ENCODE measurements at places on chromosomes 3 and 15.

- no peak for DNase-seq
Measured at GRCh38 chr3:179276001-179276400, 25.1 kb upstream of the KCNMB3 start.

GRCh38 chr15:90742087-90742486 is 24.9 kb downstream of the BLM start:
- no peak for DNase-seq

DNA sequence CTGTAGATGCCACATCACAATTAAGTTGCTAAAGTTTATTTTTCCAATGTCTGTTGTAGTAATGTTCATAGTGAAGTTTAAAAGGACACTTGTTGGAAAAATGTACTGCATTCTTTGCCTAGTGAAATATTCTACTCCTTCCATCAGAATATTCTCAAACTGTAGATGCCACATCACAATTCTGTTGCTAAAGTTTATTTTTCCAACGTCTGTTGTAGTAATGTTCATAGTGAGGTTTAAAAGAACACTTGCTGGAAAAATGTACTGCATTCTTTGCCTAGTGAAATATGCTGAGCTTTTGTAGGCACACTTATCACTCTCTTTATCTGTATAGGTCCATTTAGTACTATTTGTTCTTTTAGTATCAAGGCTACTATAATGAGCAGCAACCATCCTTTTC is 836.1 kb downstream of the NAALADL2 start:
- no peak for DNase-seq

DNA sequence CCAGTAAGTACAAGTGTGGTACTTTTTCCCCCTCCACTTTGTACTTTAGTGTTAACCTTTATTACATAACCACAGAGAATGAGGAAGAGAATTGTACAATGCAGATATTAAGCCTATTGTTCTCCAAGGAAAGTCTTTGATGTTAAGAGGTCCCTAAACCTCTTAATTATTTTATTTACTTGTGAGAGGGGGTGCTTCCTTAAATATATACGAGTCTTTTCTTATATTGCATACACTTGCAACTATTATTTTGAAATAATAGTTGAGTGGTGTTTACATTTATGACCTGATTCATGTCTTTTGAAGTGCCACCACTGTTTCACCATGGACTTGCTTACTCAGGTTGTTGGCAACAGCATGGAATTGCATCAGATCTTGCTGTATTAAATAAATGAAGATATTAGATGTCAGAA is 10.1 kb downstream of the USP3 start:
- no peak for DNase-seq

DNA sequence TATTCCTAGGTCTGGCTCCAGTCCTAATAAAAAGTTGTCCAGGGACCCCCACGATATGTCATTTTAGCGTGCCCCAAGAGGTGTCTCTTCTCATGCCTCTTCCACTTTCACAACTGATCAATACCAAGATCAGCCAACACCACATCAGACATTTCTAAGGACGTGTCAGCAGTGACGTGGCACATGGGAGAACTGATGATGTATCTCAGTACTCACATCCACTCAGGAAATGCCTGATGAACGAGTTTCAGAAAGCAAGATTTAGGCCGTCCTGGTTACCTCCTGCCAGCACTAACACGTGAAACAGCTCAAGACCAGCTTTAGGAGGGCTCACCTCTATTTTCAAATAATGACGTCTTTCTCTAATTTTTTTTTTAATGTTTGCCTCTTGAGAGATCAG is 19.6 kb downstream of the VGLL4 start:
- DNase-seq: peak; percentile 45

DNA sequence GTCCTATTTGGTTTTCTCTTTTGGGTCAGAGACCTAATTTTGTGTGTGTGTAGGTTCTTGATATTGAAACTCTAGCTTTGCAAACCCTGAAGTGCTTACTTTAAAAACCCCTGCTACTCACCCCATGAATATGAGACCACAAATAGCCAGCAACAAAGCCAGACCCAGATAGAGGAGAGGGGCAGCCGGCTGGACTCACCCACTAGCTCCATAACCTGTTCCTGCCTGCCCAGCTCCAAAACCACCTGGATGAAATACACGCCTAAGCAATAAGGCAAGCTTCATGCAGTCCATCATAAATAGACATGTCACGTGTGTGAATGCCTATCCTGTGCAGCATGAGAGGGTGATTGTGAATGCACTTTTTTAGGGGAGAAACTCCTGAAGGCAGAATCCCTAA is 3.7 kb upstream of the TXNRD3 start:
- DNase-seq: no peak

DNA sequence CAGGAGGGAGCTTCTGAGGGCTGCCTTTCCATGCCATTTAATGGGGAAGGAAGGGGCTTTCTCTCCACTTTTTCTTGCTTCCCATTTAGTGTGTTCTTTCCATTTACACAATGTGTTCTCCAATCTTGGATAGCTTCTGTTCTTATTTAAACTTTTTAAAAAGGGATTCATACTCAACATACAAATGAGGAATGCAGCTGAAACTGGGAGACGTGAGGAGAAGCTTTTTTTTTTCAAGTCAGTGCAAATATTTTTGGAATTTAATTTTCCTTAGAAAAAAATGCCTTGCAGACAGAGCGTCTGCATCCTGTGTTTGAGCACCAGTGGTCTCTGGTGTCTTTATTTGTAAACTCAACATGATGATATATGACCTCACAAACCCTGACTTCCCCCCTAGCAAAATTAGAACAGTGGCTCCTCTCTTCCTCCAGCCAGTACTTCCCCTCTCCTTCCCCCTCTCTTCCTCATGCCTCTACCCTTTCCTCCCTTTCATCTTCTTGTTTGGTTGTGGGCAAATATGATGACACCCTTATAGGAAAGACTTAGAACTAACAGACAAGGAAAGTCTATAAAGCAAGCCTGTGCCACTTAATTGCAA is 48.1 kb upstream of the PCSK6 start:
- DNase-seq: no peak

DNA sequence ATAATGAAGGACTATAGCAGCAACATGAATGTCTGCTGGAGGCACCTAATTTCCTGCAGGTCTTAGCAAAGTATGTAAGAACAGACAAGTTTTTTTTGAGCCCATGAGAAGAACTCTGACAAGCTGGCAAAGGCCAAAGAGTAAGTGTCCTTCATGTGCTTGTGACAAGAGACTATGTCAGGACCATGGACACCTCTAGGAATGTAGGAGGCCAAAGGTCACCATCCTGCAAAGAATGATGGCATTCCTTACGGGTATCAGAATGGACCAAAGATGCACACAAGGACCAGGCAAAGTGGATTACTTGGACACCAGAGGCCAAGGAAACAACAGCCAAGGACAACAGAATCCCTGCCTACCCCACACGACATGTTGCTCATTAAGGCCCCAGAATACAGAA is 858.5 kb upstream of the CFAP20DC start:
- no peak for DNase-seq

- peak; percentile 77 for DNase-seq
Measured at GRCh38 chr3:183306798-183307671, 54.0 kb downstream of the B3GNT5 start.

GRCh38 chr3:57199895-57200297 is at the start of gene HESX1:
Gene HESX1, minus strand, starts transcription at chr3:57199978. Its CDS starts 60 bp downstream, at chr3:57199918.
- no peak for DNase-seq

DNA sequence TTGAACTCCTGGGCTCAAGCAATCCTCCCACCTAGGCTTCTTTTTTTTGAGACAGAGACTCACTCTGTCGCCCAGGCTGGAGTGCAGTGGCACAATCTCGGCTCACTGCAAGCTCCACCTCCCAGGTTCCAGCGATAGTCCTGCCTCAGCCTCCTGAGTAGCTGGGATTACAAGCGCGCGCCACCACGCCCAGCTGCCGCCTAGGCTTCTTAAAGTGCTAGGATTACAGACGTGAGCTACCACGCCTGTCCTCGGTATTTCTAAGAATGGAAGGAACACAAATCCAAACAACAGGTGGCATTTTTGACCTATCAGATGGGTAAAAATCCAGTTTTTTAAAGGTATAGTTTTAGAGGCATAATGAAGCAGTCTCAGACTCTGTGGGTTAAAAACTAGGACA is 113.8 kb downstream of the ANP32A start:
- DNase-seq: no peak

- DNase-seq: peak; percentile 74
Measured at GRCh38 chr15:39624806-39625205, 43.9 kb downstream of the THBS1 start.

- no peak for DNase-seq
Measured at GRCh38 chr15:29770796-29771195, 51.5 kb downstream of the TJP1 start.
